ENCODE measurements at places on chromosomes 16 and 17. TPM values are rescaled to one million over a fixed set of nuclear protein-coding genes. Genes with fewer than 3 reads are reported as not detected.

GRCh38 chr17:38603786-38604478, 1.8 kb downstream of the SRCIN1 start:
- peaks cover 73% of the 10 kb centered on the region for H3K27me3 ChIP-seq
- no peaks in the 10 kb centered on the region for H3K36me3 ChIP-seq
- no peak overlapping the region for H3K27ac ChIP-seq
- DNase-seq = no peak
- peaks cover 3% of the 10 kb centered on the region for H3K4me1 ChIP-seq

GRCh38 chr16:85134789-85135142, 22.5 kb upstream of the CIBAR2 start:
- H3K36me3 ChIP-seq = no peaks in the 10 kb centered on the region
- H3K27ac ChIP-seq = no peak overlapping the region
- DNase-seq = no peak
- H3K27me3 ChIP-seq = peaks cover 32% of the 10 kb centered on the region
- no peaks in the 10 kb centered on the region for H3K4me1 ChIP-seq

DNA sequence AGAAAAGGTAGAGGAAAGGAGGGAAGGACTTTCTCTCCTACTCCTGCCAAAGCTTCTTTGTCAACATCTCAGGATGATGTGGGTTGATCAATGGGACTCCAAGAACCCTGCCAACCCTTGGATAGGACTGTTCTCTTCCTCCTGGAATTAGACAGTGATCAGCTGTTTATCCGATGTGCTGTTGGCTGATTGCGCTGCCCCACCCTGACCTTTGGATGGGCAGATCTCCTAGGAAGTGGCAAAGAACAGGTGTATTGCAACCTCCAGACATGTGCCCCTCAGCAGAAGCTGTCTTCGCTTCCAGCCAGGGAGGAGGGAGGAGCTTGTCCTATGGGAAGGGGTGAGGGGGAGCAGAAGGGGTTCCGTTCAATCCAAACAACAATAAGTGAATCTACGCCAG, 30.5 kb downstream of the SLC5A11 start:
- no peak overlapping the region for H3K4me3 ChIP-seq
- no peaks in the 10 kb centered on the region for H3K27me3 ChIP-seq
- H3K36me3 ChIP-seq = no peaks in the 10 kb centered on the region

DNA sequence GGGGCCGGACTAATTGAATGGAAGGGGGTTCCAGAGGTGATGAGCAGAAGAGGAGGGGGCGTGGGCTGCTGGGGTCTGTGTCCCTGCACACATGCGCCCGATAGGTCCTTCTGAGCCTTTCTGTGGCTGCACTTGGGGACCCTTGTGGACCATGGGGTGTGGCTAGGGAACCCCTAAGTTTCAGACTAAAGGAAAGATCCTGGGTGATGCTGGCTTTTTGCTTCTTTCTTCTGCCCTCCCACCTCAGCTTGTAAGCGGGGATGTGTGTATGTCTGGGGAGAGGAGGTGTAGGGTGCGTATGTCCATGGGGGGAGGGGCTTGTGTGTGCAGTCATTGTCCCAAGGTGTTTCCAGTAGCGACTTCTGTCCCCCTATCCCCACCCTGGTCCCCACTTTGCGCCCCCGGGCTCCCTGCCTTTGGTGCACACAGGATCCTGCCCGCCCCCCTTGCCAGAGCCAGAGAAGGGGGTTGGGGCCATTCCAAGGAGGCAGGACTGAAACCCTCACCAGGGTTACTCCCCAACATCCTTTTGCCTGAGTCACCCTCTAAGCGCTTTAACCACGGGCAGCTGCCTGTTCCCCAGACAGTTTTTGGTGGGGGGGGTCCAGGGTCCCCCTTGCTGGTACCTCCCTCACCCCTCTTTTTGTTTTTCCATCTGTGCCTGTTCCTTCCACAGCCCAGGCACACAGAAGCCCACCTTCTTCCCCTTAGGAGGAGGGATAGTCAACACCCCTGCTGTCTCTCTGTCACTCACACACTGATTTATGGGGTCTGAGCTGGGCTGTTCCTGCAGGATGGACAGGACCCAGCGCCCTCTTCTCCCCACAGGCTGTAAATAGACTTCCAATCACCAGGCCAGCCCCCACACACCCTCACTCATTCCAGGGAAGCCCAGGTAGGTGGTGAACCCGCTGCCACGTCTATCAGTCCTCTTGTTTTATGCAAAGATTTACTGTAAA, 83.2 kb downstream of the ARHGAP23 start:
- no peak for DNase-seq
- no peaks in the 10 kb centered on the region for H3K36me3 ChIP-seq
- H3K27me3 ChIP-seq = peaks cover 41% of the 10 kb centered on the region

- peaks cover 44% of the 10 kb centered on the region for H3K36me3 ChIP-seq
- no peak overlapping the region for H3K4me3 ChIP-seq
- H3K27me3 ChIP-seq = no peaks in the 10 kb centered on the region
Observed at GRCh38 chr17:28394337-28395116, 11.5 kb downstream of the SLC46A1 start.

GRCh38 chr16:12653820-12654392, 149.8 kb downstream of the CPPED1 start:
- peaks cover 6% of the 10 kb centered on the region for H3K27me3 ChIP-seq
- DNase-seq = no peak
- no peaks in the 10 kb centered on the region for H3K4me1 ChIP-seq
- H3K36me3 ChIP-seq = no peaks in the 10 kb centered on the region

DNA sequence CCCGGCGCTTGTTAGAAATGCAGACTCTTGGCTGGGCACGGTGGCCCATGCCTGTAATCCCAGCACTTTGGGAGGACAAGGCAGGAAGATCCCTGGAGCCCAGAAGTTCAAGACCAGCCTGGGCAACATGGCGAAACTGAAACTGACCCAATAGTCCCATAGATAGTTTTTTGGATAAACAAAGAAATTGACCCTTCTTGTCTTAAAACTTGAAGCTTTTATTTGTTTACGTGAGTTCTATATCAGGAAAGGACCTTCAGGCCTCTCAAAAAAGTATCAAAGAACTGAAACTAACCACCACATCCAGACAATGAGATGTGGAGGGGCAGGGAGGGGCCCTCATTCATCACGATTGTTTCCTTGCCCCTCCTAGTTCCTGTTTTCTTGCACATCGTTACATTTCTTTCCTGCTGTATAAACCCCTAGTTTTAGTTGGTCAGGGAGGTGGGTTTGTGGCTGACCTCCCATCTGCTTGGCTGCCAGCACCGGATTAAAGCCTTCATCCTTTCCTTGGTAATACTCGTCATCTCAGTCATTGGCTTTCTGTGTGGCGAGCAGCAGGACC, 29.9 kb upstream of the PRM1 start:
- no peaks in the 10 kb centered on the region for H3K36me3 ChIP-seq
- H3K4me3 ChIP-seq = peak overlapping the region; percentile 30
- peak; percentile 65 for DNase-seq
- H3K27me3 ChIP-seq = no peaks in the 10 kb centered on the region
- peaks cover 38% of the 10 kb centered on the region for H3K4me1 ChIP-seq
- peak overlapping the region; percentile 80 for H3K27ac ChIP-seq

GRCh38 chr16:86285938-86286921, 224.1 kb upstream of the FOXF1 start:
- H3K27ac ChIP-seq = no peak overlapping the region
- no peaks in the 10 kb centered on the region for H3K4me1 ChIP-seq
- DNase-seq = no peak
- H3K4me3 ChIP-seq = no peak overlapping the region
- H3K36me3 ChIP-seq = no peaks in the 10 kb centered on the region

GRCh38 chr17:41772586-41773189, 13.8 kb downstream of the JUP start:
- no peak for DNase-seq
- no peaks in the 10 kb centered on the region for H3K4me1 ChIP-seq
- H3K27ac ChIP-seq = no peak overlapping the region
- H3K4me3 ChIP-seq = no peak overlapping the region

DNA sequence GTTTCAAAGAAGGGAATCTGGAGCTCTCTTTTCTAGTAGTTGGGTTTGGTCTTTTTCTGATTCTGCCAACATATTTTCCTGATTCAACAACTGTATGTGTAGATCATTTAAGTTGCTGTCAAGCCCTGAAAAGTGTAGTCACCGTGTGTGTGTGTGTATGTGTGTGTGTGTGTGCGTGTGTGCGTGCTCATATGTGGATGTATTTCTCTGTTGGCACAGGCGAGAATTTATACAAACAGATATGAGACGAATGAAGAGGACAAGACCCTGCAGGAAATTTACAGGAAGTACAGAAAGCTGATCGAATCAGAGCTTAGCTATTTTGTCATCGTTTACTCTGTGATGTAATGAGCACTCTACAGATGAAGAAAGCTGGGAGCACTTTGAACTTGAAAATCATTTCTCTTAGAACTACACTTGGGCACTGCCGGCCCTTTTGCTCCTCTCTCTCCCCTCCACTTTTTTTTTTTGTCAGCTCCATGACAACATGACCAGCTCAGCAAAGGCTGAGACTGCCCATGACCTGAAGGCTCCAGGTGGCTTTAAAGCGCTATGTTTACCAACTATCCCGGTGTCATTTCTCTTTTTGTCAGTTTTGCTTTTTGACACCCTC, 11.2 kb downstream of the FBXO39 start:
- peaks cover 9% of the 10 kb centered on the region for H3K36me3 ChIP-seq
- DNase-seq = no peak
- peaks cover 61% of the 10 kb centered on the region for H3K27me3 ChIP-seq
- no peak overlapping the region for H3K27ac ChIP-seq

DNA sequence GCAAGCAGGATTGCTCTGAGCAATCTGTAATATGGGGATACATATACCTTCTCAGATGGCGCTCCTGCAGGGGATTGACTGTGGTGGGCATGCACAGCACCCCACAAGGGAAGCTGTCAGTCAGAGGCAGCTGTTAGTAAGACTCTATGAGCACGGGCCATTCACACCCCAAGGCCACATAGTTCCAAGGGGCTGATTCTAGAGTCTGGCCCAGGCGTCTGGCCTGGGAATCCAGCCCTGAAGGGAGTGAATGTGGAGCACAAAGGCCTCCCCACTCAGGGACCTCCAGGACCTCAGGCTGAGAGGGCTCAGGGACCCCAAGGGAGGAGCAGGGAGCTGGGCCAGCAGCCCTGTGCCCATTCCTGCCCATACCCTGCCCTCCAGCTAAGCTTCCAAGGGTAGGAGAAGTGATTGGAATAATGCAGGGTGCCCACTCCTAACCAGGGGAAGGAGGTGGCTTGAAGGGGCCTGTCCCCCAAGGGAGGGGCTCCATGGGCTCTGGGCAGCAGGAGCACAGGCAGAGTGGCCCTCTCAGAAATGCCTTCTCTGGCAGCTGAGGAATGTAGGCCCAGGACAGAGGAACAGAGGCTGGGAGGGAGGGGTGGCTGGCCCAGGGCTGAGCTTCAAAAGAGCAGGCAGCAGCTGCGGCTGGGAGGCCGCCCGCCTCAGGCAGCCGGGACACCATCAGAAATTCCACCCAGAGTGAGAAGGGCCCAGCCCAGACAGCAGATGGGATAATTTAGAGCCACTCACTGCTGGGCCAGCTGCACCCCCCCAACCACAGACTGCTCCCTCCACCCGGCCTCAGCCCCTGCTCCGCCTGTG, 48.9 kb upstream of the MRPS23 start:
- no peaks in the 10 kb centered on the region for H3K36me3 ChIP-seq
- no peak overlapping the region for H3K27ac ChIP-seq
- peaks cover 16% of the 10 kb centered on the region for H3K4me1 ChIP-seq
- H3K27me3 ChIP-seq = no peaks in the 10 kb centered on the region
- DNase-seq = no peak
- no peak overlapping the region for H3K4me3 ChIP-seq

KCNH6 gene
- not detected for total RNA-seq

EIF3C gene
- total RNA-seq = 1,010 TPM

MEIOB gene
- total RNA-seq = not detected

ORMDL3 gene
- total RNA-seq = 74.3 TPM

CDH3 gene
- 0.23 TPM for total RNA-seq

GPR142 gene
- total RNA-seq = not detected

NPW gene
- total RNA-seq = 5.1 TPM
